Renal cortex interstitium (tissue), 15 donors: ENCODE measurements at places on chromosomes 11 and 22. TPM values are rescaled to one million over a fixed set of nuclear protein-coding genes. Genes with fewer than 3 reads are reported as not detected.

The TESMIN gene
- polyA plus RNA-seq = 15.9 TPM

The C22orf42 gene
- not detected for polyA plus RNA-seq

DNA sequence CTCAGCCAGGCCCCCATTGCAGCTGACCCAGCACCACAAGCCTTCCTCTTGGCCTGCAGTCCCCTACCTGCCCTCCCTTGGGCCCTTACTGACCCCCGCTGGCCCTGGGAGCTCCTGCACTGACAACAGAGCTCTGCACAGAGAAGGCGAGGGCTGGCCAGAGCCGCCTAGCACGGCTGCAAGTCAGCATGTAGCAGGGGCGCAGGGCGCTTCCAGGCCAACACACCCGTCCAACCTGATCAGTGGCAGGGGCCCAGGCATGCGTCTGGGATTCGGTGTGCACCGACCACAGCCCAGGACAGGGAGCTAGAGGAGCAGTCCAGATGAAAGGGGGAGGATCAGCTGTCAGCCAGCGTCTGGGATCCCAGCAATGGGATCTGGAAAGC, 7.6 kb downstream of the WNT7B start:
- DNase-seq = no peak

DNA sequence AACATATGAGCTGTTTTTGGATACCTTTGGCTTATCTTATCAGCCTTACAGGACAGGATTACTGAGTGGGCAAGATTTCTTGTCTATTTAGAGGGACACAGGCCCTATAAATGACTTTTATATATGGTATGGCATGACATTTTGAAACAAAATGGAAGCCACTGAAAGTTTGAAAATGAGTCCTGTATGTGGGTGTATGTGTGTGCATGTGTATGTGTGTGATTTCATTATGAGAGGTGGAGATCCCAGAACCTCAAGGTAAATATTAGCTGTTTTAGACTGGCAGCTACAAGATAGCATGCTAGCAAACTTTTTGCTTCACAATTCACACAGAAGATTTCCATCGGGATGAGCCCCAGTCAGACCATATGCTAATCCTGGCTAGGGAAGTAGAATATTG, 970.5 kb upstream of the CCDC90B start:
- no peak for DNase-seq

DNA sequence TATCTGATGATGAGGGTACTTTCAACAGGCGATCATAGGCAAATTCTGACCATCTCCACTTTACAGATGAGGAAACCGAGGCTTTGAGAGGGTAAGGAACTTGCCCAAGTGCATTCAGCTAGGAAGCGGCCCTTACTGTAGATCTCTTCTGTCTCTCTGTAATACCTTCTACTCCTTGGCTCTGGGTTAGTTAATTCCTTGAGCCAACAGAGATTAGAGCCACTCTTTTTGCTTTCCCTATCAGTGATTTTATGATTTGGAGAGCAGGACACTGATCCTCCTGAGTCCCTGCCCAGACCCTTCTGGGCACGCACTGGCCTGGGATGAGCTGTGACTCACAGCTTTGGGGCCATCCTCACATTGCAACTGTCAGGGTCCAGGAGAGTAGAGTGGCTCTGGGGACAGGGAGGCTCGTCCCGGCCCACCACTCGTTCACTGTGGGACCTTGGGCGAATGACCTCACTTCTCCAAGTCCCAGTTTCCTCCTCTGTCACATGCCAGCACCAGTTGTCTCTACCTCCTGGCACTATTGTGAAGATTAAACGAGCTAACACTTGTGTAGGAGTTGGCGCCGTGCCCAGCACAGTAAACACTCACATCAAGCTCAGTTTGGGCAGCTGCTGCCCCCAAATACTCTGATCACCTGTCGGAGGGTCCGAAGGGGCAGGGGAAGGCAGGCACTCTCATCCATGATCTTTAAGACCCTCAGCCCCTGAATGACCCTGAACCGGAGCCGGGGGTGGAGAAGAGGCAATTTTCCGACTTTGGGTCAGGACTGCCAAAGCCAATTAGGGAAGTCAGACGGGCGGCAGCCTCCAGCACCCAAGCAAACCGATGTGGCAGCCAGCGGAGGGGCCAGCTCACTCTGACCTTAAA, 235.0 kb downstream of the MIAT start:
- no peak for DNase-seq

- no peak for DNase-seq
Observed at GRCh38 chr11:128422576-128423370, 164.6 kb downstream of the ETS1 start.

DNA sequence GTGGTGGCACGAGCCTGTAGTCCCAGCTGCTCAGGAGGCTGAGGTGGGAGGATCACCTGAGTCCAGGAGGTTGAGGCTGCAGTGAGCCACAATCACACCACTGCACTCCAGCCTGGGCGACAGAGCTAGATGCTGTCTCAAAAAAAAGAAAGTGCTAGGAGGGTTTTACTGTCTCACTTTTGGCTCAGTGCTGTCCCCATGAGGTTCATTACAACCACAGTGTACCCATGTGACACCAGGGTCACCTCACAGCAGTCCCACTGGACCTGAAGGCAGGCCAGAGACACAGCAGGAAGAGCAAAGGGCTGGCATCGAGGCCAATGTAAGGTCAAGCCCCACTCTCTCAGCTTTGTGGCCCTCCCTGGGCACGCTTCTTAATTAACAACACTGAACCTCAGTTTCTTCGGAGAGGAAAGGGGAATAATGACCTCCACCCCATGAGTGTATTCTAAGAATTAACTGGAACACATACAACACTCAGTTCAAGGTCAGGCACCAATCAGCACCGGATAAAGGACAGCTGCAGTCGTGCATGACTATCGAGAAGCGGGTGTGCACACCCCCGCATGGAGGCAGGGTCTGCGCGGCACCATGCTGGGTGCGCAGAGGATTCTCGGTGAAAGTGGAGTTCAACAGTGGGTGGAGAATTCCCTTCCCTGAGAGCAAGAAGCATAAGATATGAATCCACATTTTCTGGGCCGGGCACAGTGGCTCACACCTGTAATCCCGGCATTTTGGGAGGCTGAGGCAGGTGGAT, 30.9 kb upstream of the BAIAP2L2 start:
- DNase-seq = no peak

GRCh38 chr22:30667107-30667493, 575 bp downstream of the DUSP18 start:
- no peak for DNase-seq

DNA sequence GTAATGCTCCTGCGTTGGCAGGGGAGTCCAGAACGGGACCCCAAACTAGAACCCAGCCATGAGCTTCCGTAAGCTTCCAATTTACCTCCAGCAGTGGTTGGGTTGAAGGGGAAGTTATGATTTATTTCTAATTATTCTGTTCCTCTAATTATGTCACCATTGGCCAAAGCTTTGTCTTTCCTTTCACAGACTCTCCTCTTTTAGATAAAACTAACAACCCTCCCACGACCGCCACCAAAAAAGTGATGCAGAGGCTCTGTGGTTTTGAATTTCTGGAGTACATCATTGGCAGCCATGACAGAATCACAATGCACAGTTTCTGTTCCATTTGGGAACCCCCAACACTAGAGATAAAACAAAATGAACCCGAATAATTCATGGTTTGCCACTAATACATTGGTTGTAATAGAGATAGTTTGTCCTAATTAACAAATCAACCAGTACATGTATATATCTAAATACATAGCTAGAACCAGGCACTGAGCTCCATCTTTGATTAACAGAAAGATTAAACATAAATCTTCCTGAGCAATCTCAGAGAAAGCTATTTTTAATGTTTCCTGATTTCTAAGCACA, 64.3 kb downstream of the ETS1 start:
- no peak for DNase-seq

The MRGPRG gene
- not detected for polyA plus RNA-seq

- DNase-seq = no peak
Observed at GRCh38 chr11:128821556-128821955, 45.5 kb downstream of the KCNJ1 start.

The NCAM1 gene
- 88.0 TPM for polyA plus RNA-seq

DNA sequence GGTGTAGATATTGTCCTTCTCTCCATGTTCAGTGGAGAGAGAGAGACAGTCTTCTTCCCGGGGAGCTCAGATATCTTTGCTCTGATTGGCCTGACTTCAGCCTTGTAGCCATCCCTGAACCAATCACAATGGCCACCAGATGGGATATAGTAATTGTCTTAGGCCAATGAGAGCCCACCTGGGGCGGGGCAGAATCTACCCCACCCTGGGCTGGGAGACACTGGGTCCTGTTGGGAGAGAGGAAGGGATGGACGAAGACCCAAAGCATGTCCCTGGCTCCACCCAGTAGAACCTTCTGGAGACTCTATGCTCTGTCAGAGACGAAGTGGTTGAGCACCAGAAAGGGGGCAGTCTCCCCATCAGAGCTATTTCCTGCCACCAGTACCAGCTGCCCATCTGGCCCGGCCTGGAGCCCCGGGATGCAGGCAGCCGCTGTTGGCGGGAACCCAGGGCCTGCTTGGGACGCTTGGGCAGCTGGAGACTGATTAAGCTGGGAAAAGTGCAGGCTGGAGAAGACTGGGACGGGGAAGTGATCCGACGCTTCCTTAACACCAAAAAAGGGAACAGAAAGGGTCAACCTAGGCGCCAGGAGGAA, 31.6 kb upstream of the CBX7 start:
- no peak for DNase-seq

The IGSF9B gene
- 5.1 TPM for polyA plus RNA-seq

- no peak for DNase-seq
Observed at GRCh38 chr11:21505070-21505469, 687.8 kb upstream of the ANO5 start.

- DNase-seq = no peak
Observed at GRCh38 chr11:61921446-61921845, 4.1 kb upstream of the RAB3IL1 start.

DNA sequence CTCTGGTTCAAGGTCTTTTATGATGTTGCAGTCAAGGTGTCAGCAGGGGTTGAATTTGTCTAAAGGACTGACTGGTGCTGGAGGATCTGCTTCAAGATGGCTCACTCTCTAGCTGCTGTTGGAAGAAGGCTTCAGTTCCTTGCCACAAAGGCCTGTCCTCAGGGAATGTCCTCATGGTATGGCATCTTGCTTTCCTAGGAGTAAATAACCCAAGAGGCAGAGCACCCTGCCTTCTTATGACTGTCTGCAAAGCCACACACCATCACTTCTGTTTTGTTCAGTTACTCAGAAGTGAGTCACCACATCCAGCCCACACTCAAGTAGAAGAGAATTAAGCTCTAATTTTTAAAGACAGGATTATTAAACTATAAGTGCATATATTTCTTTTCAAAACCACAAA, 45.2 kb downstream of the PLAAT5 start:
- no peak for DNase-seq

- no peak for DNase-seq
Observed at GRCh38 chr11:76786016-76786415, 2.9 kb downstream of the TSKU start.

- DNase-seq = peak; percentile 57
Observed at GRCh38 chr22:44625981-44626687, 75.9 kb upstream of the PRR5 start.

DNA sequence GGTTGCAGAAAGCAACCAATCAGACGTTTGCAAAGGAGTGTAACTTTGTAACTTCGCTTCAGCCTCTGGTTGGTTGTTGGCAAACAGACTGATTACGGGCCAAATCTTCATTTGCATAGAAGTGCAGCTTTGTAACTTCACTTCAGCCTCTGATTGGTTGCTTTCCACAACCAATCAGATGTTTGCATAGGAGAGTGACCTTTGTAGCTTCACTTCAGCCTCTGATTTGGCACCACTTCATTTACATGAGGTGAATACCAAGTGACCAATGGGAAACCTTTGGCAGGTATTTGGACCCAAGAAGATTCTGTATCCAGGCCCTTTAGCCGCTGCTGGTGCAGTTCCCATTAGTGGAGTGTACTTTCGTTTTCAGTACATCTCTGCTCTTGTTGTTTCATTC, 16.0 kb downstream of the USP47 start:
- DNase-seq = no peak

GRCh38 chr22:23216461-23217170, 36.3 kb downstream of the BCR start:
- DNase-seq = no peak

GRCh38 chr11:100981196-100981824, 148.3 kb downstream of the PGR start:
- DNase-seq = no peak

DNA sequence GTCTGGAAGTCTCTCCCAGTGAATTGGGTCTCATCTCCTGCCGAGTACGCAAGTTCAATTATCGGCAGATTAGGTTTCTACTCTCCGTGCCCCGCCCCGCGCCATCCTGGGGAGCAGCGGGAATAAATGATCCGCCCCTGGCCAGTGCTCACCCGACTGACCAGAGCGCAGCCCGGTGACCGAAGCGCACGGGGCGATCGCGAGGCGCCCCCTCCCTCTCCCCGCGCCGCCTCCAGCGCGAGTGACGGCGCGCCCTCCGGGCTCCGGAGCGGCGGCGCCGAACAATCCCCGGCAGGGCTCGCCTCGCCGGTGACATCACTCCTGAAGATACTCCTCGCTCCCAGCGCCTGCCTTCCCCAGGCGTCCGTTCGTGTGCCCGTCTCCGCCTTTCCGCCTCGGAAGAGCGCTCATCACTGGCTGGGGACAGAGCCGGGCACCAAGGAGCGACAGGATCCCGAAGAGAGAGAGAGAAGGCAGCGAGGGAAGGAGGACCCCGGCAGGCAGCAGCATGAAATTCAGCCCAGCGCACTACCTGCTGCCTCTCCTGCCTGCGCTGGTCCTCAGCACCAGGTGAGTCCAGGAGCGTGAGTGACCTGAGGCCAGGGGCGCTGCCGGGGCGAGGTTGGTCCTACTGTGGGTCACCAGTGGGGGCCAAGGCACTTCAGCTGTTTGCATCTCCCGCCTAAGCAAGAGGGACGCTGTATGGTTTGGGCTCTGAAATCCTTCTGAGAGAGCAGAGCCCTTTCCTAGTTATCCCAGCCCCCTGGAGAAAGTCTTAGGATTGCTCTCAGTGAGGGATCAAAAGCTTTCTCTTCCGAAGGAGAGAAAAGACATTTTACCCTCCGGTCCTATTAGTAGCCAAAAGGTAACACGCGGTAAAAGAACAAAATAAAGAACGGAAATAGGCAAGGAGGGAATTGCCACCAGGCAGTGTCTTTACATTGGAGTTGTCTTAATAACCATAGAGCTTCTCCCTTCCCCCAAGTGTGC, at the start of gene LUZP2:
TSS of gene LUZP2 (plus strand) at position 318 of the 990 bp plus-strand sequence.
- DNase-seq = peak; percentile 32

DNA sequence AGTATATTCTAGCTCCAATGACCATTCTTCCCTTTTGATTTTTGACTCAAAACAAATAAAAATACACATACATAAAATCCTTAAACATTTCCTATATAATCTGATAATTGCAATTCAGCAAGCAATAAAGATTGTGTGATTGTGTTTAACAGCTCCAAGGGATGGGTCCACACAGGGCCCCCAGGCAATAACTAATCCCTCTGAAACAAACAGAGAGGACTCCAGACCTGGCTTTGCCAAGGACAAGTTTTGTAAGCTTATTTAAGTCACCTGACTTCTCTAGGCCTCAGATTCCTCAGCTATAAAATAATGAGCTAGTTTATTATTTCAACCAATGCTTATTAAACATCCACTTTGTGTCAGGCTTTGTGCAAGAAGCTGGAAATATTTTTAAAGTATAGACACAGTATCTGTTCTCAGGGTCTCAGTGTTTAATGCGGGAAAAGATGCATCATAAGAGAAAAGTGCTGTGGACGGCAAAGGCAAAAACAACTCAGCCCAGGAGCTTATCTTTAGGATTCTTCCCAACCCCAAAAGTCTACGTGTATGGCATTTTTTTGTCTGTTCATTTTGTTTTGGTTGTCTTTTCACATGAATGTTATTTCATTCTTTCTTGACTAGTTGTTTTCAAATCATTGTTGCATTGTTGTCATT, 20.1 kb downstream of the FZD4 start:
- no peak for DNase-seq
